ENCODE measurements at places on chromosomes 6 and 20.

GRCh38 chr20:62050166-62051120 is 15.2 kb downstream of the TAF4 start:
- no peak for DNase-seq

GRCh38 chr6:10769419-10769818 is 21.8 kb downstream of the TMEM14B start:
- no peak for DNase-seq

DNA sequence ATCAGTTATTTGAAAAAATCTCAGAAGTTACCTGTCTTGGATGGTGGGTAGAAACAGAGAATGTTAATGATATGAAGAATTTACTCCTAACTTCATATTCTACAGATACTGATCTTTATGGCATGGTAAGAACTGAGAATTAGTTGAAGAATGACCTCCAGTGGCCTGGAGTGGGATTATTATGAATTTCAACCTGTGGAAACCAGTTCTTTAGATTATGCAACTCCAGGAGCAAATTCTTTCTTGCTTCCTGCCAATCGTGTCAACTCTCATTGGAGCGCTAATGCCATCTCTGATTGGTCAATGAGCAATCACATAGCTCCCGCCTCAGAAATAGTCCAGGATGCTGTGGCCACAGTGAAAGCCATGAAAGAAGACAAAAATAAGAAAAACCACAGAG is 40.6 kb downstream of the LYRM2 start:
- no peak for DNase-seq

DNA sequence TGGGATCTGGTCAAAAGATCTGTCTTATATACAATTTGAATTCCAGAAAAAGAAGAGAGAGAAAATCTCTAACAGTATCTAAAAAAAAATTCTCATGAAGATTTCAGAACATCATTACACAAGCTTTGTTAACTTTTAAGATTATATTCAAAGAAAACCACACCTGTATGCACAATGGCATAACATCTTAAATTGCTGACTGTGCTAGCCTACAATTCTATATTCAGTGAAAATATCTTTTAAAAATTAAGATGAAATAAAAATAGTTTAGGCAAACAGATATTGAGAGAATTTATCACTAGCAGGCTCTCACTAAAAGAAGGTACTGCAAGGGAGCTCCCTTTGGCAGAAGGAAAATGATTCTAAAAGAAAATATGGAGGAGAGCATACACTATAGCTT is 100.3 kb downstream of the BCKDHB start:
- no peak for DNase-seq

DNA sequence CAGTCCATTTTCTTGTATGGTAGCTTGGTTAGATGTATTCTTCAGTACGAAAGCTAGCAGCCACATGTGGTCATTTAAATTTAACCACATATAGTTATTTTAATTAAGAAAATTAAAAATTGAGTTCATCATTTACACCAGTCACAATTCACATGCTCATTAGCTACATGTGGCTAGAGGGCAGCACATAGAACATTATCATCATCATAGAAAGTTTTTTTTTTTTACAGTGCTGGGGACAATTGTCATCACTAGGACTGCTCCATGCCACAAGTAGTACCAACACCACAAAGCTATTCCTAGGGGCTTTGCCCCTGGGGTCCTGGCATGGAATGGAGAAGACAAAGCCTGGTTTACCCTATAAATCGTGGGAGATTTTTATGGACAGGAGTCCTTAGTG is 30.5 kb downstream of the PLCB4 start:
- DNase-seq = no peak

DNA sequence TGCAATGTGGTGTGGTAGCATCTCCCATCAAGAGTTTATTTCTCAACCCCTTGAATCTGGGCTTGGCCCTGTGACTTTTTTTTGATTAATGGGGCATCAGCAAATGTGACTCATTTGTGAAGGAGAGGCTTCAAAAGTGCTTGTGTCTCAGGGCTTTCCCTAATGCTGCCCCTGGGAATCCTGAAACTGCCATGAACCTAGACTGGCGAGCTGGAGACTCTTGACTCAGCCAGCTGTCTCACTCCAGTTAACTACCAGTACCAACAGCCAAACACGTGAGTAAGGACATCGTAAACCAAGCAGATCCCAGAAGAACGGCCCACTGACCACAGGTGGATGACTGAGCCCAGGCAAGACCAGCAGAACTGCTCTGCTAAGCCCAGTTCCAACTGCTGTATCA is 72.8 kb upstream of the ADTRP start:
- no peak for DNase-seq

GRCh38 chr6:129504456-129504855 is 205.5 kb downstream of the ARHGAP18 start:
- DNase-seq = no peak

GRCh38 chr6:75906871-75907270 is 157.8 kb downstream of the MYO6 start:
- DNase-seq = no peak

GRCh38 chr20:44758247-44759101 is 12.8 kb downstream of the KCNK15 start:
- no peak for DNase-seq

GRCh38 chr6:161507375-161507774 is 233.5 kb upstream of the AGPAT4 start:
- no peak for DNase-seq

DNA sequence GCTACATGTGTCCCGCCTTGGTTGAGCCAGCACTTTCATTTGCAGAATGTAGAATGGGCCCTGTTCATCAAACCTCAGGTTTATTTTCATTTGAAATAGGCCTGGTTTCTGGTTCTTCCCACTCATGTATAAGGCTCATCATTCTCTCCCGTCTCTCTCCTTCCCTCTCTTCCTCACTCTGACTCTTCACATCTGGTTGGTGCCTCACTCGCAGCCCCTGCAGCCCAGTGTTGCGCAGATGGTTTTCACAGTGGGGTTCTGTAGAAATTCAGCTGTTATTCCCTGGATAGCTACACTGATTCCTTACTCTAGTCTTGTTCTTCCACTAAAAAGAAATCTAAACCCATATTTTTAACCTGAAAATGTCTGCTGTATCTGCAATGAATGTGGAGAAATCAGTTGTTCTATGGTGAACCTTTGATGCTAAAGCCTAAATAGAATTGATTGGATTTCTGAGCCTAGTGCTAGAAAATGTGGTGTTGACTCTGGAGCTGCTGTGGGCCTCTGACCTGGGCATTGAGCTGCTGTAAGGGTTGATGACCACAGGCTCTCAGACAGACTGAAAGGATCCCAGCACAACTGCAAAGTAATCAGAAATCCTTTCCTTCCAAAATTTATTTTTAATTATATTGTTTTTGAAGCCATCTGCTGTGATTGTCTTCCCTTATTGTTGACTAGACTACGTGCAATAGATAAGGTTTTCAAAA is 150.3 kb downstream of the TMEM242 start:
- DNase-seq = no peak

GRCh38 chr6:114718716-114719270 is 376.0 kb upstream of the HS3ST5 start:
- DNase-seq = no peak

DNA sequence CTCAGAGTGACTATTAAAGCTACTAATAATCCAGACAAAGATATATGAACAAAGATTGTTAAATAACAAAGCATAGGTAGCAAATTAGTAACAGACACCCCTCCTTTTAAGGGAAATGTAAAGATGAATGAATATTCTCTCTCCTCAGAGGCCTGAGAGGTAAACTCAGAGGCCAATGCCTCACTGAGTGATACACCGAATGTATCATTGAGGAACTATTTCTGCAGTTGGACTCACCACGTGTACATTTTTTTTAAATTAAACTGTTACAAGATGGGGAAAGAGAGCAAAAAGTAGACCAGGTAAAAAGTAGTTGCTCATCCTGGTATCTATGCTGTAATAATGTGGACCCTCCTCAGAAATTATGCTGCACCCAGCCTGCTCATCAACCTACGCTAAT is 72.3 kb upstream of the IPCEF1 start:
- DNase-seq = no peak

GRCh38 chr6:33416386-33417127 is 1.4 kb downstream of the CUTA start:
- DNase-seq = no peak

DNA sequence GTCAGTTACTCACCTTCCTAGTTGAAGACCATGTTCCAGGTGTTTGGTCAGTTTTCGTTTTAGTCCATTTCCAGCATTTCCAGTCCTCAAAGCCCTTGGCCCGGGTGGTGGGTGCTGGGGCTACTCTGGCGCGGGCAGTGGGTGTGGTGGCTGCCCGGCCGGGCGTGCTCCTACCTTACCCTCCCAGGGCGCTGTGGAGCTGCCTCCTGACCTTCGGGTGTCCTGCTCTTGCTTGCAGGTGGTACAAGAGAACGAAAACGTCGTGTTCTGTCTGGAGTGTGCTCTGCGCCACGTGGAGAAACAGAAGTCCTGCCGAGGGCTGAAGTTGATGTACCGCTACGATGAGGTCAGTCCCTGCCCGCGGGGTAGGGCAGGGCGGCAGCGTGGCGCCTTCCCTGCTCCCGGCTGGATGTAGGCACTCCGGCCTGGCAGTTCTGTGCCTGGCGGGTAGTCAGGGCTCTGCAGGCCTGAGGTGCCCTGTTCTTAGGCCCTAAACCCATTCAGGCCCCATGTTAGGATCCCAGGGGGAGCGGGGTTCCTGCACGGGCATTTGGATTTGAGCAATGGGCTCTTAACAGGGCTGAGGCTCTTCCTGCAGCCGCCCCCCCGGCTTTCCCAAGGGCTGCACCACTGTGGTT is 145.8 kb downstream of the DTNBP1 start:
- no peak for DNase-seq

GRCh38 chr6:15595461-15596173 is 67.2 kb downstream of the DTNBP1 start:
- no peak for DNase-seq

- peak; percentile 36 for DNase-seq
Observed at GRCh38 chr6:90297867-90298381, 1.3 kb upstream of the BACH2 start.

DNA sequence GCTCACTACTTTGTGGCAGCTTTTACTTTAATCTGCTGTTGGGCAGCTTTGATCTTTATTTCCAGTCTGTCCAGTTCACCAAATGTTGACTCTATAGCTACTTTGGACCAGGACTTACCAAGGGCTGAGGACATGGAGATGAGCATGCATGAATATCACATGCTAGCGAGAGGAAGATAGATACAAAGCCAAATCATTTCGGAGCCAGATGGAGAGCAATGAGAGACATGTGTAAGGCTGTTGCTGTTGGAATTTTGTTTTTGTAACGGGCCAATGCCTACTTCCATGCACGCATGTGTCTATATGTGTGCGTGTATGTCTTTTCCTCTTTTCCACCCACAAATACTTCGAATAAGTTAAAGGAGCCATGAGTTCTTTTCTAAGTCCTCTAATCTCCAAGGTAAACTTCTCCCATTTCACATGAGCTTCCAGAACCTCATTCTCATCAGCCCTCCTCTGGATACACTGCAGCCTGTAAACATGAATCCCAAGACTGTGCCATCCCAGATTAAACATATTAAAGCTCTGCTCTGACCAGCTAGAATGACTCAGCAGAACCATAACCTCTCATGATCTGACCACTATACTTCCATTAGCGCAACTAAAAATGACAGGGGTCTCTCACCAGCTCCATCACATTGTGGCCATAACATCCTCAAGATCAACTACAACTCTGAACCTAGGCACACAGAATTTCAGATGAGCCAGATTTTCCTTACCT is 160.7 kb downstream of the LRFN2 start:
- DNase-seq = no peak

- no peak for DNase-seq
Observed at GRCh38 chr20:34316196-34316814, 13.2 kb upstream of the AHCY start.

DNA sequence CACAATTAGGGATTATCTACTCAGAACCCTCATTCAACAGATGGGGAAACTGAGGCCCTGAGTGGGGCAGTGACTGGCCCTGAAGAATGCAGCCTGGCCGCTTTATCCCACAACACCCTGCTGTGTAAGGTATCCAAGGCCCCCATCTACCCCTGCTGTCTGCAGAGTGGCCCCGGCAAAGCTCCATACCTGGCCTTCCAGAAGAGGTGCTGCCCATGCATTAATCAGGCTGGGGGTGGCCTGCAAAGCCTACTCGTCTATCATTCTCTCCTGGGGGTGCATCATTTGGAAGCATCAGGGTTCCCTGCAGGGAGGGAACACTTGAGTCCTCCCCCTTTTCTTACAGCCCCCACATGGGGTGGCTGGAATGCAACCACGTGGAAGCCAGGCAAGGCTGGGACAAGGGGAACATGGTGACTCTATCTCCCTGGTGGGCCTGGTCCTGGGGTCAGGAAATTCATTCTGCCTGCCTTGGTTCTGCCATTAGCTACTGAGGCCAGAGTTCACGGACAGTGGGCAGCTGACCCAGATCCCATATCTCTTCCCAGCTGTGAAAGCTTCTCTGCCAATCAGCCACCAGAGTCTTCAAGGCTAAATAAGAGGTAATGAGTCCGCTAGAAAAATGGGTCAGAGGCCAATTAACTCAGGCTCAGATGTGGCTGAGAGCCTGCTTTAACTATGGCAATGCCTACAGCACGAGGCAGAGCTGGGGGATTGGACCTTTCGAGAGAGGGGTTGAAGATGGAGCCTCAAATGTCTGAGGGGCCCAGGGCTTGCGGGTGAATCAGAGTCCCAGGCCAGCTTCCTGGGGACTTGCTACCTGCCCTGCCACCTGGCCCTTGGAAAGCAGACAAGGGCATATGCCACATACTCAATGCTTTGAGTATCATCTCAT is 72.3 kb upstream of the TOX2 start:
- no peak for DNase-seq

DNA sequence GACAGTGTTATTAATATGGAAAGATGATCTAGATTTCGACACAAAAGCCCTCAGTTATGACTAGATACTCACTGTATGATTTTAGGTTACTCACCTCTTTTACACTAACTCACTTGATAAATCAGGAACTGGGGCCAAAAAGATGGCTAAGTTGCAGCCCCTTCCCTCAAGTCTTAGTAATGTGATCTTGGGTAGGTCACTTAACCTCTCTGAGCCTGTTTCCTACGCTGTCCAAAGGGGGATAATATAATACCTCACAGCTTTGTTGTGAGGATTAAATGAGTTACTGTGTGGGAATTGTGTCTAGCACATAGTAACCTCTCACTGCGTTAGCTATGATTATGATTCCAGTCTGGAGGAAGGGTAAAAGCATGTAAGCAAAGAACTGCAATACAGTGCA is 1.3 kb downstream of the TTI1 start:
- DNase-seq = no peak

GRCh38 chr20:19543101-19543500 is 215.0 kb upstream of the RIN2 start:
- no peak for DNase-seq

GRCh38 chr6:170244721-170245474 is 46.0 kb downstream of the DLL1 start:
- DNase-seq = peak; percentile 53

DNA sequence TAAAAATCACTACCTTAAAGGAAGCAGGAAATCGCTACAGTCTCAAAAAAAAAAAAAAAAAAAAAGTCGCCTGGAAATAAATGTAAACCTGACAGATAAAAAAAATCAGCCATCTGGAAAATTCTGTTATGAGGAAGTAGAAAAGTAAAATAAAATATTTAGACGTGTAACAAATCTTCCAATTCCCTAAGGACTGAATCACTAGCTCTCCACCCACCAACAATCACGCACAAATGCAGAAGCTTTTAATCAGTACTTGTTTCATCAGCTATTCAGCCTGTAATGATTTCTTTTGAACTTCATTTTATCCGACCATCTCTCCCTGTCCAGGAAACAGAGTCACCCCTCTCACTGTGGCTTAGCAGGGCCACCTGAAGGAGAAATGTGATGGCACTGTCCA is 59.0 kb downstream of the SLC23A2 start:
- no peak for DNase-seq

Data from H9 (cell line).